ENCODE measurements at places on chromosomes 7 and 10.

DNA sequence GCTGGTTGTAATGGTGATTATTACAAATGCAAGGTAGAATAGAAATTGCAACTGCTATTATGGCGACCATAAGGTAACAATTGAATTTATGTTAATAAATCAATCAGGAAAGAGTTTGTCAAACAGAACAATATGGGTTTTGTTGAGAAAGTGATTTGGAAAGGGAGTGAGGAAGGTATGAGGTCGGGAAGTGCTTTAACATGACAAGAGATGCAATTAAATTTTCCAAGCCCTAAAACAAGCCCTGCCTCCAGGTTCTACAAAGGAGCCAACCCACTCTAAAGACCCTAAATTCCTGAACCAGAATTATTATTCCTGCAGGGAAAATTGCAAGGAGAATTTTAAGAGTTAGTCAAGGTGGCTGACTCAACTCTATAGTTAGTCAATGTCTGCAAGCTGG is 363.7 kb downstream of the BMPER start:
- no peak for DNase-seq

GRCh38 chr10:7329219-7329618 is 81.6 kb downstream of the SFMBT2 start:
- DNase-seq, result no peak

DNA sequence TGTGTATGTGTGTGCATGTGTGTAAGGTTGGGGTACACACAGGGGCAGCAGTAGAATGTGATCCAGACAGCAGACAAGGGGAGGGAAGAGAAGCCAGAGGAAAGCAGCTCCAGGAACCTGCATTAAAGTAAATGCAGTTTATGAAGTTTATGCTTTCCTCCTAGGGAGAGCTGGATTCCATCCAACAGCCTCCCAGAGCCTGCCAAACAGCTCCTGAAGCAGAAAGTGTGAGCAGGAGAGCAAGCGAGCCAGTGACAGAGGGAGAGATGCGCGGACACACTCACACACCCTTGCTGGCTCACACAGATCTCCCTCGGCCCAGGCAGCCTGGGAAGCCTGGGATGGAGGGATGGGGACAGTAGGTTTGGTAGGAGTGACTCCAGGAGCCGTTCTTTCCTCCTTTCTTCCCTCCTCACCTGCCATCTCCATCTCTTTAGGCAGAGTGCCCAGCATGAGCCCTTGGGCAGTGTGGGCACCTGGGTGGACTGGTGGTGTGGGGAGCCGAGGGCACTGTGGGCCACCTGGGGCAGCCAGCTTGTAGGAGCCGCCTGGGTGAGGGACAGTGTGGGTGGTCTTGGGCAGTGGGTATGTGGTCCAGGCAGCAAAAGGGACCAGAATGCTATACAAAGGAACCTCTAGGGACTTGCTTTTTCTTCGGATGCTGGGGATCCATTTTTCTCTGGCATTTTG is 46.1 kb downstream of the PAX2 start:
- no peak for DNase-seq

DNA sequence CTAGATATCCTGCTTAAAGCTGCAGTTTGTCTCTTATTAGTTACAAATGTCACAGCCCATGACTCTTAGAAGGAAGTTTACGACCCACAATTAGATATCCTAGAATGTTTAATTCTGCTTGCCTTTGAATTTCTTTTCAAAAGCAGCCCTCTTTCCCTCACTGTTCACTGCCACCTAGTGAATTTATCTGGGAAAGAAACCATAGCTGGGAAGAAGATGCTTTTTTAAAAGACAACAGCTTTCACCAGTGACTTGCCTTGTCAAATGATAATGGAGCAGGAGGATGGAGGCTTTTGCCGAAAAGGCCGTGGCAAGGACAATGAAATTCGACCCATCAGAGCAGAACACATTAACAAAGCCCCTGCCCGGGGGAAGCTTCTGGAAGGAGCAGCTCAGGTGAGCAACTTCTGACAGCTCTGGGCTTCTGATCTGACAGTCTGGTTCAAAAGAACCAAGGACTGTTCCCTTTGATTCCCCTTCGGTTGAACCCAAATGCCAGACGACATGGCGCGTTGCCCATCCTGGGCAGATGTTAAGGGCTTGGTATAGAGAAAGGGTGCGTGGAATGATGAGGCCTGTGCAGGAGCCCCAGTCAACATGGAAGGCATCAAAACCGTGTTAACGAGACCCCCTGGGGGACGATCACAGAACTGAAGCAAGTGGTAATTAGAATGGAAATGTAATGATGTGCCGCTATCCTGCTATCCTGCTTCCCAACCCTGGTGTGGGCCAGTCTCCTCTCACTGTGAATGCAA is 236.8 kb downstream of the FRMD4A start:
- no peak for DNase-seq

GRCh38 chr7:116574025-116574822 is 49.4 kb downstream of the CAV1 start:
- no peak for DNase-seq

GRCh38 chr10:94344522-94345122 is 18.1 kb downstream of the NOC3L start:
- DNase-seq, result no peak

DNA sequence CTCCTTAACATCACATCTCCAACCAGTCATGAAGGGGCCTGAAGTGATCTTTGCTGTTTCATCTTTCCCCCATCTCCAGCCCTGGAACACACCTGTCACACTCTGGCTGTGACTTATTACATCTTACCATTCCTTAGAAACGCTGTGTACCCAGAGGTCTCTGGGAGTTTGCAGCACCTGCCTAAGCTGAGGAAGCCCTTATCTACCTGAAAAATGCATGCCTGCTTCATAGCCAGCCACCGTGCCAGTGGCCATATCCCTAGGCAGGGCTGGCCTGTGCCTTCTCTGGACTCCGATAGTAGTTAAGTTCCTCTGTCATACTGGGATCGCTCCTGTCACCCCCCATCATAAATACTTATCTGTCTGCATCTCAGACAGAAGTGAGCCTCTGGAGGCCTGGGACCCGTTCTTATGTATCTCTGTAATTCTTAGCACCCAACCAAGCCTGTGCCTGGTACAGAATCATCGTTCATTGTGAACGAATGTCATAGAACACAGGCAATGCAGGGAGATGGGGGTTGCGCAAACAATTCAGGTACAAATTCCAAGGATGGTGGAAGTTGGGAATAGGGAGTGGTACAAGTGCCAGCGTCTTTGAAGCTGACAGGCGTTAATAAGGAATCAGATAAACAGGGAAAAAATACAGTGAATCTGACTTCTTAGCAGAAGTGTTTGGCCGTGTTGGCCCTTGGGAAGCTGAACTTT is 254.6 kb downstream of the CAMK1D start:
- DNase-seq, result no peak

DNA sequence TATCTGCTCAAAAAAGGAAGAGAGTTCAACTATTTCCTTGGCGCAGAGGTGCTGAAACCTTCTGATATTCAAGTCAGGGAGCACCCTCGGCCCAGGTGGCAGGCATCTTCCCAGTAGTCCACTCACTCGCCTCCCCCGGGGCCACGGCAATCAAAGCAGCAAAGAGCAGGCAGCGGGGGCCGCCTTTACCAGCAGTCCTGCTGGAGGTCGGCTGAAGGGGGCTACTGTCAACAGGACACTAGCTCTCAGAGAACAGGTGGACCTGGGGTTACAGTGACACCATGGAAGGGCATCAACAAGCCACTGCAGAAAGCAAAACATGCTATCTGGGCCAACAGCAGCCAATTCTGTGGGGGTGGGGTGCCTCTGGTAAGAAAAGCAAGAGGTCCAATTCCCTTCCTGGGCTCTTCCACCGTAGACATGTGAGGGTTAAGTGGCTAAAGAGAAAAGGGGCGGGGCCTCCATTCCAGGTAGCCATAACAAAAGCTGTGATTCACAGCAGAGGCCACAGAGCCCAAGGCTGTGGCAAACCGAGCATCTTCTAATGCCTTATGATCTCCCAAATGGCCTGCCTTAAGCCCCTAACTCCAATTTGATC is 9.4 kb downstream of the FZD9 start:
- no peak for DNase-seq

DNA sequence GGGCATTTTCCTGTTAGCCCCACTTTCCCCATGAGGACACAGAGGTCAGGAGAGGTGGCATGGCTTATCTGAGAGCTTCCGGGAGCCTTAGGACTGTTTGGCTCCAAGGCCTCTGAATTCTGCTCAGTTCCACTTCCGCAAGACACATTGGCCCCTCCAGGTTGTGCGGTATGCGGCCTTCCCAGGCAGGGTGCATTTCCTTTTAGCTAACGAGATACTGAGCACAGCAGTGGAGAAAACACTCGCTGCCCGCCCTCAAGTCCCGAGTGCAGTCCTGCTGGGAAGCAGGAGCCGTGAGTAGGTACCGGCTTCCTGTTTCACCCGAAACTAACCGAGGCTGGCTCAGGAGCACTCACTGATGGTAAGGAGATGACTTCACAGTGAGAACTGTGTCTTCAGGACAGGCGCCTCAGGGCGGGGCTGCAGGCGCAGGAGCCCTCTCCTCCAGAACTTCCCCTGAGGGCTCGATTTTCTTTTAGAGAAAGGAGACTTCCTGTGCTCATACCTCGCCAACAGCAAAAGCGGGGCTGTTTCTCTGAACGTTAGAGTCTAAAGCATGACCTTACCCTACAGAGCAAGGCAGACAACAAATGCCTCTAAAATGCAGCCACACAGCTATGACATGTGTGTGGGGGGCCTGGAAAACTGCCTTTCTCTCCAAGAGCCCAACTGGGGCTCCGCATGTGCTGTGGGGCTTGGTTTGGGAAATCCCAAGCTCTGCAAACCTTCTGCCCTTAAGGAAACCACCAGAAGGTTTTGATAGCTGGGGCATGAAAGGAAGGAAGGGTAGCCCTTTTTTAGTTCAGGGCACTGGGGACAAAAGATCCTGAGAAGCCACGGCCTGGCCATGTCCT is 25.9 kb downstream of the RGS10 start:
- peak; percentile 46 for DNase-seq

- no peak for DNase-seq
Observed at GRCh38 chr7:152897401-152897800, 137.8 kb downstream of the ACTR3B start.

- DNase-seq, result no peak
Observed at GRCh38 chr10:86263209-86263608, 103.4 kb downstream of the GRID1 start.

GRCh38 chr10:125836746-125837145 is 13.4 kb downstream of the BCCIP start:
- no peak for DNase-seq

- no peak for DNase-seq
Observed at GRCh38 chr7:104552102-104552501, 223.7 kb downstream of the LHFPL3 start.

GRCh38 chr10:7551289-7551688 is 115.5 kb downstream of the ITIH5 start:
- DNase-seq, result no peak

DNA sequence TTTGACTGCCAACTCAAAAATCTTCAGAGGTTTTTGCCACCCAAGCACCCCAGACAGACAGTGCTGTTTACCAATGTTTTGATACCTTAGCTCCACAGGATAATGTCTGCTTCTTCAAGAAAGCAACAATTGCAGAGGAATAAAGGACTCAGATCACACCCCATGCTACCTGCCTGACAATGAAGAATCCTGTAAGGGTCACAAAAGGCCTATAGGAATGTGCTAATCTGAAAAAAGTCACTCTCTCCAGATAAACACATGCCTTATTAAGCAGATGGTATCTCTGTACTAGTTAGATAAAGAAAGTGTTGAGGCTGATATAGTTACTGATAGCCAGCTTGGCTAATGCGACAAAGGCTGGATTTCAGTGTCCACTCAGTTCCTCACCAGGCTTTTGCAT is 1076.7 kb upstream of the SORCS1 start:
- no peak for DNase-seq

DNA sequence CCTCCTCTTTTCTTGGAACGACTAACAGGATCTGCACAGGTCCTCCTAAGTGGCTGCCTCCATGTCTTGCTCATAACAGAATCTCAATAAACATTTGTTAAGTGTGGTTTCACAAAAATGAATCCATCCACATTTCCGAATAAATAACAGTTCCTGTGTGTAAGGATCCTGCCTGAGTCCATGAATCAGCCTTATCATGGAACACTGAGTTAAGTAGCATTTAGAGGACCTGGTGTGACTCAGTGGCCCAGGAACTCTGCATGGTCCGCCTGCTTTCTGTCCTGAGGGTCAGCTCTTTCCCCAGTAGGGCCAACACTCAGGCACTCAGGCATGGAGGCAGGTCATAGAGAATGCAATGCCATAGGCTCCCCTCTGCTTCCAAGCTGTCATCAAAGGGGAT is 15.8 kb upstream of the C10orf90 start:
- DNase-seq, result no peak

GRCh38 chr10:75592791-75593643 is 161.6 kb downstream of the LRMDA start:
- no peak for DNase-seq

DNA sequence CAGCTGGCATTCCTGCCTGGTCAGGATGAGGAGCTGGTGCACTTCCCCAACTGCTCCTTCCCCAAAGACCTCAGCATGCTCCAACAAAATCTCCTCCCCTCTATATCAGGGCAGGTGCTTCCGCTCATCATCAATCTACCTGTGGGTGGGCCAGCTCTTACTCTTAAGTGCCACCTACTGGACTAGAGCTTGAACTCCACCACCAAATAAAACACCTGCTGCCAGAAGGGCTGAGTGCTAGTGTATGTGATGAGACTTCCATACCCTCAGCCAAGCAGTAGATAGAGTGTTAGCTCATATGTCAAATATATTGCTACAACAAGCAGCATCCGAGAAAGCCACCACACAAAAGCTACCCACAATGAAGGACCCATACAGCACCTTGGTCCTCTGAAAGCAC is 264.3 kb downstream of the RNLS start:
- DNase-seq, result no peak

DNA sequence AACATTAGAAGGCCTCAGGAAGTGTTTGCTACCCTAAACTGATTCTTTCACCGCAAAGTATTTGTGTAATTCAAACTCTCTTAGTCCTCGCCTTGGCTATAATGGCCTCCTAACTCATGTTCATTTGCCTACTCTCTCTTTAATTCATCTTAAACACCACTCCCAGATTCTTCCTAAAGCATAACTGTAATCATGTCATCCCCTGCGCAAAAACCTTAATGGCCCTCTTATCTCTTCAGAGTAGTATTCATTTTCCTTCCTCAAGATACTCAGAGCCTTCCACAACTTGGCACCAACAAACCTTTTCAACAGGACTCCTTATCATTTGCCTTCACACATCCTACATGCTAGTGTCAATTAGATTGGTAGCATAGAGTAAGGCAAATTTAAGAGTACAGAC is 42.9 kb downstream of the CSTF2T start:
- no peak for DNase-seq

Data from T-helper 22 cell (primary cell).